Esophagus squamous epithelium (tissue), 5 donors: ENCODE measurements at places on chromosomes 5 and 9.

DNA sequence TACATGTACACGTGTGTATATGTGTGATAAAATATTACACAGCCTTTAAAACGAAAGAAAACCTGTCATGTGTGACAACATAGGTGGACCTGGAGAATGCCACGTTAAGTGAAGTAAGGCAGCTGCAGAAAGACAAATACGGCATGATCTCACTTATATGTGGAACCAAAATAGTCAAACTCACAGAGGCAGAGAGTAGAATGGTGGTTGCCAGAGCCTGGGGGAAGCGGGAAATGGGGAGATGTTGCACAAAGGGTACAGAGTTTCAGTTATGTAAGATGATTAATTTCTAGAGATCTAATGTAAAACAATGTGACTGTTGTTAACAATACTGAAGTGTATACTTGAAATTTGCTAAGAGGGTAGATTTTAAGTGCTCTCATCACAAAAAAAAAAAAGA is 34.8 kb downstream of the ADAMTS12 start:
- no peak for DNase-seq

DNA sequence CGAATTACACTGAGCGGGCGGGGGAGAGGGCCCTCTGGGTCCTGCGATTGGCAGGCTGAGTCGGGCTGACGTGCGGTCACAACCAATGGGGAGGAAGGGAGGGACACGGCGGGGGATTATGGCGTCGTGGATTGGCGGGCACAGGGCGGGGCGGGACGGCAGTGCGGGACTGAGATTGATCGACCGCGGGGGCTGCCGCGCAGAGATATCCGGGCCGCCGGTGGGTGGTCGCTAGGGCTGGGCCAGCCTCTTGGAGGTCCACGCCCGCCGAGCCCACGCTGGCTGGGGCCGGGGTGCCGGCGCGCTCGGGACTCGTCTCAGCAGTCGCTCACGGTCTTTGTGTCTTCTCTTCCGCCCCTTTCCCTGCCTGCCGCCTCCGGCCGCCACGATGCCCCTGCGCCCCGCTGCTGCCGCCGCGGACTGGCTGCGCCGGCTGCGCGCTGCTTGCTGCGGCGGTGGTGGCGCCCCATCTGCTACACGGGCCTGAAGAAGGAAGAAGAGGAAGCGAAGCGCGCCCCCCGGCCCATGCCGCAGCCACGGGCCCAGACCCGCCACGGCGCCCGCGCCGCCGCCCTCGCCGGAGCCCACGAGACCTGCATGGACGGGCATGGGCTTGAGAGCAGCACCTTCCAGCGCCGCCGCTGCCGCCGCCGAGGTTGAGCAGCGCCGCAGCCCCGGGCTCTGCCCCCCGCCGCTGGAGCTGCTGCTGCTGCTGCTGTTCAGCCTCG is at the start of gene RGMB:
TSS of gene RGMB (plus strand) at position 200 of the 728 bp plus-strand sequence. CDS start at position 608, 408 bp downstream.
- peak; percentile 74 for DNase-seq

- DNase-seq = no peak
These were observed 82.1 kb downstream of the WDR41 start for GRCh38 chr5:77409870-77410621.

DNA sequence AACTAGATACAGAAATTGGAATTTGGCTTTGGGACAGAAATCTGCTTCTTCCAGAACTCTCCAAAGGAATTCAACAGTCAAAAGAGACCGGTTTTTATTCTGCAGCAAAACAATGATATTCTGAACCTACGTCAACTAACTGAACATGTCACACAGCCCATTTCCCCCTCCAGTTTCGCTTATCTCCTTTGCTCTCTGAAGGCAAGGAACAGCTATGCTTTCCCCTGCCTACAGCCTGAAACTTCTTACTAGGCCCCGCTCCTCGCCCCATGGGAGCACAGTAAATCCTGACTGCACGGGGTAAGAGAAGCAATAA is 488 bp downstream of the SKIC3 start:
- DNase-seq = no peak

- DNase-seq = no peak
These were observed 212.6 kb downstream of the ARHGAP26 start for GRCh38 chr5:142982821-142983200.

- DNase-seq = no peak
These were observed 311.2 kb downstream of the KCTD16 start for GRCh38 chr5:144481861-144482260.

DNA sequence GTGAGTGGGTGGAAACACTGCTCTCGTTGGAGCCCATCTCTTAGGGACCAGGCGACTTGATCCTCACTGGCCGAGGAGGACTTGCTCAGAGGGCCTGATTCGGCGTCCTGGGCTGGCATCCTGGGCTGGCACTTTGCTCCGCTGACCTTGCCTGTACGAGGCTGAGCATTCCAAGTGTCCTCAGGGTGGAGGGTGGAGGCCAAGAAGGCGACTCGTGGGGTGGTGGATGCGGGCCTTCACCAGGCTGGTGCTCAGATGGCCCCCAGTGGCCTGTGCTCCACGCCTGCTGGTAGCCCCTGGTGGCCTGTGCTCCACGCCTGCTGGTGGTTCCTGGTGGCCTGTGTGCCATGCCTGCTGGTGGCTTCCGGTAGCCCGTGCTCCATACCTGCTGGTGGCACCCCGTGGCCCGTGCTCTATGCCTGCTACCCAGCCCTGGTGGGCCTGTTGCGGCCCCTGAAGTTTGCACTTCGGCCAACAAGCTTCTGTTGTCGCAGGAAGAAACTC is 42.9 kb downstream of the PHF2 start:
- DNase-seq = no peak
